ENCODE measurements at places on chromosomes 4 and X. TPM values are rescaled to one million over a fixed set of nuclear protein-coding genes. Genes with fewer than 3 reads are reported as not detected.

- no peak for DNase-seq
Measured at GRCh38 chrX:65997978-65998717, 41.7 kb downstream of the VSIG4 start.

Gene RENBP
- 2.5 TPM for total RNA-seq

DNA sequence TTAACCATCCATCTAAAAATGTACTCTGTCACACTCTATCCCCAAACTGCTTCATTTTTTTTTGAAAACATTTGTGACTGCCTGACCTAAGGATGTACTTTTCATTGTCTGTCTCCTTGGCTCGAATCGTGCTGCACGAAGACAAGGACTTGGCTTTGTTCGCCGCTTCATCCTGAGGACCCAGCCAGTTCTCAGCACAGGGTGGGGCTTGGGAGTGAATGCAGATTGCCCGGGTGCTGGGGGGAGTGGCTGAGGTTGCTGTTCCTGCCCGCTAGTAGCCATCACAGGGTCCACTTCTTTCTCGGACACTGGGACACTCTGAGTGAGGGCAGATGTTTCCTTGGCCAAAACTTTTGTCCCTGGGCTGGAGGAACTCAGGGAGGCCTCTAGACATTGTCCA lies 70.1 kb upstream of the CLCN4 start:
- no peak for DNase-seq

Gene TEX13C
- total RNA-seq: not detected

- no peak for DNase-seq
Measured at GRCh38 chr4:110172972-110173371, 25.4 kb downstream of the ELOVL6 start.

Gene DACH2
- total RNA-seq: 1.5 TPM

Gene CYLC1
- not detected for total RNA-seq

DNA sequence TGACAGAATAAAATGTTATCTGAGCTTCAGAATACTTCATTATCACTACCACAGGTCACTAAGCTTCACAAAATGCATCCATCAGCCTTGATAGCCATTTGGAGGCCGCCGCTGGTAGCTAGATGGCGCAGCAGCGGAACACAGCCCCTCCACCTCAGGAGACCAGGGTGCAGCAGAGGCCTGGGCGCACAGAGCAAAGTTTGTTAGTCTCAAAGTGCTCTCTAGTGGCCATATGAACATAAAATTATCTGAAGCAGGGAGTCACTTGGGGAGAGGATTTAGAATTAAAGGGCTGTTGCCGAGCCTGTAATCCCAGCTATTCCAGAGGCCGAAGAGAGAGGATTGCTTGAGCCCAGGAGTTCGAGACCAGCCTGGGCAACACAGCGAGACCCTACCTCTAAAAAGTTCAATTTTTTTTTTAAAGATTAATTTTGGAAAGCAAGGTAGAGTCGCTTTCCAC lies 8.1 kb upstream of the DCTD start:
- DNase-seq: peak; percentile 21

- no peak for DNase-seq
Measured at GRCh38 chr4:20046931-20047677, 204.6 kb upstream of the SLIT2 start.

DNA sequence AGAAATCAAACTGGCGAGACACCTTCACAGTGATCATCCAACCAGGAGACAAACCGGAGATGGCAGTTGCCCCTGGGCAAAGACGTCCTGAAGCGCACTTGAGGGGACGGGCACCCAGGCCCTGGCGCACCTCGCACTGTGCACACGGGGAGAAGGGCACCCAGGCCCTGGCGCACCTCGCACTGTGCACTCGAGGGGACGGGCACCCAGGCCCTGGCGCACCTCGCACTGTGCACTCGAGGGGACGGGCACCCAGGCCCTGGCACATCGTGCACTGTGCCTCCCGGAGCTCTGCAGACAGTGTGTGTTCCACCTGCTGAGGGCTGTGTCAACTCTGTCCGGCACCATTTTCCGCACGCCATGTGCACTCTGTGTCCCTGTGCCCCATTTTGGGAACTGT lies 34.6 kb upstream of the CPLX1 start:
- DNase-seq: no peak

GRCh38 chr4:146417822-146418221 lies 103.9 kb downstream of the SLC10A7 start:
- DNase-seq: no peak

Gene IGSF1
- total RNA-seq: 14.6 TPM

- DNase-seq: no peak
Measured at GRCh38 chr4:38716256-38716655, 52.3 kb downstream of the KLF3 start.

DNA sequence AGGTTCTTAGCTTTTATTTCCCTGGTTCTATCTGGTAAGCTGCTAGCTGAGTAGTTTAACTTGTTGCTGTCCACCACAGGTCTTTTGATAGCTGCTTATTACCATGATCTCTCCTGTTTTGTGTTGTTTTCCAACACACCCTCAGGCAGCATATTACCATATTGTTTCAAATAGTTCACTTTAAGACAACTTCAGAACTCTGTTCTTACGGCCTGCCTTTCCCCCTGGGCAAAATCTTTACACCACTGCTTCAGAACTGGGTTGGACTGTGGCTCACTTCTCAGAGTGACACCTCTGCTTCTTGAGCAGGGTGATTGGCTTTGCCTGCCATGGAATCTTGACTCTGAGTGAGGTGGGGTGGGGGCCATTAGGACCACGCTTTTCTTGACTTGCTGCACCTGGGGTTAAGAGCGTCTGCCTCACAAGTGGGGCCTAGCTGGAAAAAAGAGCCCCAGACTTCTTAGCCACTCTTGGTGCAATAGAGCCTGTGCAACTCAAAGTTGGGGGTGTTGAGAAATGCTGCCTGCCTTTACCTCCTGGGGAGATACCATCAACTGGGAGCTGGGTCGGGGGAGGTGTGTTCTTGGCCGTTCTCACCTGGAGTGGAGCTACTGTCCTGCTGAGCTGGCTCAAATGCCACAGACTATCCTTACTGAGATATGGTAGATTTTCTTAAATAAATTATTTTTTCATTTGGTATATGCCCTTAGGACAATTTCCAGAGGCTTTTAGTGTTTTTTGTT lies 23.4 kb downstream of the USP9X start:
- no peak for DNase-seq

Measured in progenitor cell of endocrine pancreas (in vitro differentiated cells).